Activated CD4-positive, CD25-positive, alpha-beta regulatory T cell treated with anti-CD3 and anti-CD28 coated beads, Interleukin-2, amount 50 U/mL, for 72 hours (primary cell): ENCODE measurements at places on chromosomes 4 and X.

GRCh38 chr4:25795566-25796454 is 67.0 kb downstream of the SEL1L3 start:
- no peak for DNase-seq

DNA sequence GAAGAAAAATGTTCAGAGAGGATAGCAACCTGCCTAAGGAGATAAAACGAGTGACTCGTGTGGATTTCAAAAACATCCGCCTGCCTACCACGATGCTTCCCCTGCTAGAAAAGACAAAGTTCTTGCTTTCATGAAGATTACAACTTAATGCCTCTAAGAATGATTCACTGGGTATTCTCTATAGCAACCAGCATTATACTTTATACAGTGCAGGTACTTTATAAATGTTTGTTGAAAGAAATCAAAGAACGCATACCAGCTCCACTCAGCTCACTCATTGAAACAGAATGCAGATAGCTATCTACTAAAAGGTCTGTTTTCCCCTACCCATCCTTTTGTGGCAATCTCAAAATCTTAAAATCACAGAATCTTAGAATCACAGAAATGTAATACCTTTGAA is 33.7 kb downstream of the GASK1B start:
- no peak for DNase-seq

DNA sequence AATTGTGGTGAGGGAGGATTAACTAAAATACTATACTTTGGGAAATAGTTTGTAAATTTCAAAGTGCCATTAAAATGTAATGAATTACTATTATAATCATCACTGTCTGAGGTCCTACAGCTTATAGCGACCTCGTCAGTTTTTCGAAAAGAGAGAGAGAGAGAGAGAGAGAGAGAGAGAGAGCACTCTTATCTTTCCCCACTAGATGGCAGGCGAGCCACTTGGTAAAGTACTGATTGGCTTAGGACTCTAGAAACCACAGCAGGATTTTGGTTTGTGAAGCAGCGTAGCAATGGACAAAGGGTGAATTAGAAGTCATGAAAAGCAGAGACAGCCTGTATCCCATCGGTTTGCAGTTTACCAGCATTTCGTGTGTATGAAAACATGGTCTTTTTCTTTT is 52.5 kb downstream of the LINC00632 start:
- no peak for DNase-seq

DNA sequence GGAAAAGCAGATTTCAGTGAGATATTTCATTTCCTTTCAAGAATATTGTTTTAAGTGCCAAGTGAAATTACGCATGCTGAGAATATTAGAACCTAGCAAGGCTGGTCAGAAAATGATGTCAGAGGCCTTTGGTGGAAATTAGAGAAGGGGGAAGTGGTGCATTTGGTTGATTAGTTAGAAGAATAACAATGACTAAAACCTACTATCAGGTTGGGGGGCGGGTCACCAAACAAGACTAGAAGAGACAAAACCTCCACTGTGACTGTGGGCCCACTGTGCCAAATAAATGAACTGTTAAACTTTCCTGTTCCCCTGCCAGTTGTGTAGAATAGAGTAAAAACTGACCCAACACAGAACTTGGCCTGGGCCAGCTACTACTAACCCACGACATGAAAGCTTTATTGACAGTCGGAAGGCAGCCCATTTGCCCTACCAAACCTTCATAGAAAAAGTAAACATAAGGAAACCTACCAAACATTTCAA is 2.9 kb downstream of the RAPGEF2 start:
- no peak for DNase-seq

- no peak for DNase-seq
Measured at GRCh38 chr4:150173982-150174398, 95.7 kb downstream of the DCLK2 start.

DNA sequence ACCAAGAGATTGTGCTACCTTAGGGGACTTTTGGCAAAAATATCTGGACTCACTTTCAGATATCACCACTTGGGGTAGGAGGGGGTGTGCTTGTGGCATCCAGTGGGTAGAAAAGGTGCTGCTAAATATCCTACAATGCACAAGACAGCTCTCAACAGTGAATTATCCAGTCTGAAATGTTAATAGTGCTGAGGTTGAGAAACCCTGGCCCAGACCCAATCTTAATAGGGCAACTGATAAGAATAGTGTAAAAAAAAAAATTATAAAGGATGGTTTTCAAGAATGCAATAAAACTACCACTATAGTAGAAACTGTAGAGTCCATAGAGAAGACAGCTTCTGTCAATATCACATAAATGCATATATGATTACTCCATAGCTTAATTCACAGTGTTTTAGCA is 185.5 kb downstream of the ZNF330 start:
- no peak for DNase-seq

DNA sequence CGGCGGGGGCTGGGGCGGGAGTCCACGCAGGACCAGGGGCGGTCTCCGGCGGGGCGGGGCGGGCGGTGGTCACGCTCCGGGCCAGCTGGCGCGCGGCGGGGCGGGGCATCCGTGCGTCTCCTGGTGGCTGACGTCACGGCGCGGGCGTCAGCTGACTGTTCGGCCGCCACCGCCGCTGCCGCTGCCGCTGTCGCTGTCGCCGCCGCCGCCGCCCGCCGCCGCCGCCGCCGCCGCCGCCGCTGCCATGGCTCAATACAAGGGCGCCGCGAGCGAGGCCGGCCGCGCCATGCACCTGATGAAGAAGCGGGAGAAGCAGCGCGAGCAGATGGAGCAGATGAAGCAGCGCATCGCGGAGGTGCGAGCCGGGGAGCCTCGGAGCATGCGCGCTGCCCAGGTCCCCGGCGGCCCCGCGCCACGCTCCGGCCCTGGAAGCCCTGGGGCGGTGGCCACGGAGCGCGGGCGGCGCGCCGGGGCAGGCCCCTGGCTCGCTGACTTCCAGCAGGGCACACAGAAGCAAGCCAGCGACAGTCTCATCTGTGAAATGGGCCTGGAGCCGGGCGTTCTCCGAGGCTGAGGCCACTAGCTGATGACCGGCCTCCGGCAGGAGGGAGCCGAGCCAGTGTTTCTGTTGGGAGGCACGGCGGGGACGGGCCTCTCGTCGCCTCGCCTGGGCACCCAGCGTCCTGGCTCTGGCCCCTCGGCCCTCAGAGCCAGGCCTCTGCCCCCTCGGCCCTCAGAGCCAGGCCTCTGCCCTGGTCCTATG is at the start of gene FAM50A:
Gene FAM50A (plus strand): TSS at position 150 of the 763 bp plus-strand sequence. CDS start 95 bp downstream, at position 245.
- peak; percentile 78 for DNase-seq

- no peak for DNase-seq
Measured at GRCh38 chr4:26455571-26455970, 34.7 kb downstream of the CCKAR start.

- DNase-seq, result no peak
Measured at GRCh38 chr4:124974152-124974551, 261.6 kb upstream of the ANKRD50 start.

DNA sequence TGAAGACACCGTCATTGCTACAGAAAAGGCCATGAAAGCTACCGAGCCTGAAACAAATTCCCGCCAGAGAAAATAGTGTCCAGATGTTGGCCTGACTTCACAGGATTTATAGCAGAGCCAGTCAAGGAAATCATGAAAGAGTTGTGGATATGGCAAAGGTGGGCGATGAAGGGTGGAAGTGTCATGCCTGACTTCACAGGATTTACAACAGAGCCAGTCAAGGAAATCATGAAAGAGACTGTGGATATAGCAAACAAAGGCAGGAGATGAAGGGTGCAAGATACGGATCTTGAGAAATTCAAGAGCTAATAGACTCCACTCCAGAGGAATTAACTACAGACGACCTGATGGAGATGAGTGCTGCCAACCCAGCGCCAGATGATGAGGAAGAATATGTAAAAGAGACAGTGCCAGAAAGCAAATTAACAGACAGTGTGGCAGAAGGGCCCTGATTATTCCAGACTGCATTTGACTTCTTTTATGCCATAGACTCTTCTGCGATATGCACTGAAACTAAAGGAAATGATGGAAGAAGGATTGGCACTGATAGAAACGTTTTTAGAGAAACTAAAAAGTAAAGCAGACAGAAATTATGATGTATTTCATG is 17.2 kb downstream of the TRMT44 start:
- DNase-seq, result no peak

- no peak for DNase-seq
Measured at GRCh38 chrX:15241301-15241700, 28.6 kb downstream of the ASB9 start.

DNA sequence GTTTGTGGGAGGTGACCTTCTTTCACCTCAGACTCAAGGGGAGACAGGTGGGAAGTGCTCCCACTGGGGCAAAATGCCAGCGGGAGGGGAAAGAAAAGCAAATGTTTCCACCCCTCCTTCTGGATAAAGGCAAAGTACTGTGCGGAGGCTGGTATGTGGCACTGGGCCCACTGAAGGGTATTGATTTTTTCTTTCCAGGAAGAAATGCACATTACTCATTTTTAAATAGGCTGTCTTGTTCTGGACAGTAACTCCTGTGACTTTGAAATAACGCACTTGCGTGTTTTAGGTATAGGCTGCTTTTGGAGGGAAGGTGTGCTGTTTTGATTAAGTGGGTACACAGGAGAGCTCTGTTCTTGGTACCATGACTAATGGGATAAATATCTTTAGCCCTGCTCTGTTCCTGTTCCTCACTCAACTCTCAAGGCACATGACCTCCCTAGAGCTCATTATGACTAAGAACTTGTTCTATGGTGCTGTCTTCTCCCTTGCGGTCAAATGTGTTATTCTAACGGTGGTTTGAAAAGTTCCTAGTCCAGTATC is 40.7 kb upstream of the MBTPS2 start:
- DNase-seq, result no peak

GRCh38 chrX:154019633-154020528 is at the start of gene IRAK1:
TSS of gene IRAK1 (minus strand) at chrX:154019902. CDS start at chrX:154019812, 90 bp downstream.
- DNase-seq, result peak; percentile 67

GRCh38 chr4:43607400-43607799 is 714.9 kb downstream of the GRXCR1 start:
- DNase-seq, result no peak

GRCh38 chr4:161160718-161161117 is 1003.1 kb downstream of the FSTL5 start:
- DNase-seq, result no peak

GRCh38 chr4:32488690-32489089 is 1768.5 kb downstream of the PCDH7 start:
- DNase-seq, result no peak

DNA sequence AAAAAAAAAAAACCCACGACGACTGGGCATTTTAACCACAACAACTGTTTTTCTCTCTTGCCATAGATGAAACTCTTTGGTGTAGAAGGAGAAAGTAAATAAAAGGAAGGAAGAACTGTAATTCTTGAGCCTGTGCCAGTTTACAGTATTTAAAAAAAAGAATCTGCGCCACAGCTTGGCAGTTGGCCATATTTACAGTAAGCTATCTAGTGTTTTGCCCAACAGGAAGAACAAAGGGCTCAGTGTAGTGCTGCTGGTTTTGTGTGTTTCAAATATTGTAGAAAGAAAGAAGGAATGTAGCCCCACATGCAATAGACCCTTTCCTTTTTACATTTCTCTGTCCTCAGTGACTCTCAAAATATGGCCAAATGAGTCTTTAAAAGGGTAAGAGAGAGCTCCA is 66.1 kb downstream of the NR3C2 start:
- no peak for DNase-seq

DNA sequence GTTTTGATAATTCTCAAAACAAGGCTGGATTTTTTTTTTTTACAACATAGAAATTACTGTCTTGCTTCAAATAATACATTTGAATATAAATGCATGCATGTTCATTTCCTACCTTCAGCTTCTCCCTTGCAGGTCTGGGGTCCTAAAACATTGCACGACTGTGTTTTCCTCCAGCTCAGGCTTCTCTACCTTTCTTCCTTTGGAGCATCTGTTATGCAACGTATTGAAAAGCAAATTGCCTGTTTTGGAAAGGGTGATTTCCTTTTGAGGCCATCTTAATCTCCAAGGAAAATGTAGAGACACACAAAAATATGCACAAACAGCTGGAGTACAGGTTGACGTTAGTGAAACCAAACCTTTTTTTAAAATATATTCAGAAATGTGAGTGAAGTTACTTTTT is 115.6 kb upstream of the TLL1 start:
- no peak for DNase-seq

DNA sequence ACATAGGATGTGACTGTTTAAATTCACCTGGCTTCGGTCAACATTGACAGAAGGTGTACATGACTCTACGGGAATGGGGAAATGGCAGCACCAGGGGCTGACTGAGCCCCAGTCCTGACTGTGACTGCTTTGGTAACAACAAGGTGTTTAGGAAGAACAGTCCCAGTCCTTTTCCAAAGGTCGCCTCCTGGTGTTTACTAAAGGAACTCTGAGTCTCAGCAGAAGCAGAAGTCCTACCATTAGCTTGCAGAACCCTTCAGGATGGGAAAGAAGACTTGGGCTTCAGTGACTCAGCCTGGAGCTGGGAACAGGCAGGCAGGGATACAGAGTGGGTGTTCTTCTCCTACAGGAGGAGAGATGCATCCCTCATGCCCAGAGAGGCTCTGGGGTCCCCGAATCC is 103.3 kb downstream of the MGST2 start:
- DNase-seq, result no peak

DNA sequence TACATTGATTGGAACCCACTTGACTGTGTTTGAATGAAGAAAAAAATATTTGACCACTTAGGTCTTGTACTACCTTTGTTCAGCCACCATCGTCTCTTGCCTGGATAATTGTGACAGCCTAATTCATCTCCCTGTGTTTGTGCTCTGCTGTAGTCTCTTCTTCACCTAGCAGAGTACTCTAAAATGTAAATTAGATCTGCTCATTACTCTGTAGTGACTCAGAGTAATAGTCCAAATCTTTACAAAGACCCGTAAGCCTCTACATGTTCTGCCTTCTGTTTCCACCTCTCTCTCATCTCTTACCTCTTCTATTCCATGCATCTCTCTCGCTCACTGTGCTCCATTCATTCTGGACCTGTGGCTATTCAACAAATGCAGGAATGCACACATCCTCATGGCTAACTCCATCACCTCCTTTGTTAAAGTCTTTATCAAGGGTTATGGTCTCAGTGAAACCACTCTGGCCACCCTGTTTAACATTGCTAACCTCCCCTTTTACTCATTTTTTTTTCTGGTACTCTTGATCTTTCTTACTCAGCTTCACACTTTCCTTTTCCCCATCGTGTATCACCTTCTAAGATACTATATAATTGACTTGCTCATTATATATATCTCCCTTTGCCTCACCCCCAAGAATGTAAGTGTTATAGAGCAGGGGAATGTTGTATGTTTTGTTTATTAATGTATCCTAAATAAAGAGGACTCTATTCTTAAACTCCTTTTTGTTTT is 98.4 kb downstream of the STIM2 start:
- no peak for DNase-seq

DNA sequence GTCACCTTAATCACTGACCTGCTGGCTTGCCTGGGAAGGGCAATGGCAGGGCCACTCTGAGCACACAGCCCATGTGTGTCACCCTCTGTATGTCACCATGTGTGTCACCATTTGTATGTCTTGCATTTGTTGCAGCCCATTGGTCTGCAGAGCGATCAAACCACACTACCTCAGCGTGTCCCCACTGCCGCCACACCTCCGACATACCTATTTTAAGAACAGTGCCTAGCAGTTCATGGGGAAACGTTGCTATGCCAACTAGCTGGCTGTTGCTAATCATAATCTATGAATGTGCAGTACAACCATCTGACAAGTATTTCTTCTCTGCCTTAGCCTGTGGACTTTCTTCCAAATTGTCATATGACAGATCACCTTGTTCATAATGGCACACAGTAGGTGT is 8.0 kb upstream of the CRMP1 start:
- DNase-seq, result no peak
